Stimulated activated CD4-positive, alpha-beta T cell treated with anti-CD3 and anti-CD28 coated beads, TNF-alpha, amount 100 ng/mL, for 4 hours (primary cell): ENCODE measurements at places on chromosomes 7 and 10.

- DNase-seq = no peak
Measured at GRCh38 chr7:157044147-157044687, 33.8 kb upstream of the MNX1 start.

DNA sequence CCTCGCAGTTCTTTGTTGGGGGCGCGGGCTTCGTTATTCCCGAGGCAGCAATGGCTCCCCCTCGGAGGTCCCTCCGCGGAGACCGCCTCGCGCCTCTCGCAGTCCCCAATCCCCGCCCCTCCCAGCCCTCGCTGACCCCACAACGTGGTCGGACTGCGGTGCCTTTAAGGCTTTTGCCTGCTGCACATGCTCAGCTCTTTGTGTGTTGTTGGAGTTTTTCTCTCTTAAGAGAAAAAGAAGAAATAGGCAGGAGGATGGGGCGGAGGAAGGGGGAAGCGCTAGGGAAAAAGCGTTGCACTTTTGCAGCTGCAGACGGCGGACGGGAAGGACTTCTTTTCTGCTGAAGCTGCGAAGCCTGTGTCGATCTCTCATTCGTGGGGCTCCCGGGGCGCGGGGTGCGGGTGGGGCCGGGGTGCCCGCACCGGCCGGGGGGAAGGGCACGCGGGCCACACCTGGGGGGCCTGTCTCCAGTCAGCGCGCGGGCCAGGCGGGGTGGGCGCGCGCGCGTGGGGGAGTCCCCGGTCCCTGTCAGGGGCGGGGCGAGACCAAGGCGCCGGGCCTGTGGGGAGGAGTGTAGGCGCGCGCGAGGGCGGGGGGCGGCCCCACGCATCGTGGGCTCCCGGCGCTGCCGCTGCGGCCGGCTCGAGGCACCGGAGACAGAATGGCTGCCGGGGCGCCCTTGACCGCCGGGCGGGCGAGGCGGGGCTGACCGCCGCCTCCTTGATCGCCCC is 445 bp upstream of the ATRNL1 start:
- DNase-seq = peak; percentile 22

DNA sequence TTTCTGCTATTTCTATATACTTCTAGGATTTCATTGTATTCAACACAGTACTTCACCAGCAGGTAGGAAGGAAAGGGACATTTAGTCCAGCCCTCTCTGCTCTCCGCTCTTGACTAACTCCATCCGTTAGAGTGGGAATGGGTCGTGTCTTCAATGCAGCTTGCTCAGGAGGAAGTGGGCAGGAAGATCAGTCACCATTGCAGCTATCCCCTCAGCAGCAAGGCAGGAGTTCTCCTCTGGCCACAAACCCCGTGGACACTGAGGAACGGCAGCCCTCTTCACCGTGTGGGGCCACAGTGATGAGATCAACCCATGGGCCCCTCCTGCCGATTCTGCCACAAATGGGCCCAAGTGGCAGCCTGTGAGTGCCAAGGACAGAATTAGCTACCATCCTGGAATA is 30.2 kb upstream of the IKZF1 start:
- no peak for DNase-seq

DNA sequence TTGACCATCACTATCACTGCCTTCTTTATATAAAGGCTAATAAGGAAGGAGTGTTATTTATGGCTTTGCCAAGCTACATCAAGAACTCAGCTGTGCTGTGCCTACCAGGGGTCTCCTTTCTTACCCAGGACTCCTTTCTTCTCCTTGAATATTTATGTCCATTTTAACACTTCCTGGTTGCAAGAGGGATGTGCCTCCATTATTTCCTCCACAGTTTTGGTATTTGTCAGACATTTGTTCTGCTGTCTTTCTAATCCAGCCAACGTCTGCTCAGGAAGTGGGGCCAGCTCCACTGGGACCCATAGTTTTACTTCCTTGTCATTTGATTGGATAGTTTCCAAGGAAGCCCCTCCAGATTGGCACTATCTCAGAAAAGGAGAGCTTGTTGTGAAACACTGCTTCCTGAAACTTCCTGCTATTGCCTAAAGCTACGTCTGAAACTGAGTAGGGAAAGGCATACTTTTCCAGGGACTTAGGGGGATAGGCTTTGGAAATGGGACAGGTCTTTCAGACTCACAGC is 6.6 kb upstream of the STRIP2 start:
- no peak for DNase-seq

- DNase-seq = no peak
Measured at GRCh38 chr10:44382131-44382858, 2.6 kb downstream of the CXCL12 start.

DNA sequence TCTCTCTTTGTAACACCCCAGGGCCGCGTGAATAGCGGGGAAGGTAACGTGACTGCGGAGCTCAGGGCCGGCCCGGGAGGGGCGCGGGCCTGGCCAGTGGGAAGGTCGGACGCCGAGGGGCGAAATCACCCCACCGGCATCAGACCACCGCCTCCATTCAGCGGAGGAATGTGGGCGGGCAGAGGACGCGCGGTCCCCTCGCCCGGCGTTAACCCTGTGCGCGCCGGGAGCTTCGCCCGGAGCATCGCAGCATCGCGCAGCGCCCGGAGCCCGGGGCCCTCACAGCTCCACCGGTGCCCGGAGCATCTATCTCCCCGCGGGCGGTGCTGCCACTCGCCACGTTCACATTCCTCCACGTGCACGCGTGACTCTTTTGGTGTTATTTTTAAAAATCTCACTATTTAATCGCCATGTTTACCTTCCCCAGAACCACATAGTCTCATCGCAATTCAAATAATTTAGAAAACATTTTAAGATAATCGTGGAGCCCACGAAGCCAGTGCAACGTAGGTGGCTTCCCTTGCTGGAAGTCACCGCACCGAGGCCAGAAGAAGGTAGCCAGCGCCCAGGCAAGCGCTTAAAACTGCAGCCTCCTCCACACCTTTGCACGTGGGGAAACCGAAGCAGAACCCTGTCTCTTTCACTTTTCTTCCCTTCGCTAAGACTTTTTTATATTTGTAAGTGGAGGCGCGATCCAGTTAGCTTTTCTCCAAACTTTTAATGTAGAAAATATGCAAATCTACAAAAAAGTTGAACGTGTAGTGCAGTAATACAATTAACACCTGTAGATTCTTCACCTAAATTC is 21.8 kb downstream of the FGFBP3 start:
- peak; percentile 6 for DNase-seq

DNA sequence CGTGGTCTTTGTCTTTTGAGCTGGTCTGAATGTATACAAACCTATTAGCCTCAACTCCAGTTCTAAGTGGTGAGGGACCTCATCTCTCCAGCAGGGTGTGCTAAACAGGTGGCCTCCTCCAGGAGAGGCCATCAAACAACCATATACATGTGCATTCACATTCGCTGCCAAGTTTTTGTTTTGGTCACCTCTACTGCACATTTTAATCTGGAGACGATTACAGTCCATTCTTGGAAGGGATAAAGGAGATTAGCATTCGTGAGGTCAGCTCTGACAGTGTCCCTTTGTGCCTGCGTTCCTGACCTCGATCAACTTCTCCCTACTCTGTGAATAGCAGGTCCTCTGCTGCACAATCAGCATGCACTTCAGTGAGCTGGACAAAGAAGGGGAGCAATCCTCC is 60.8 kb downstream of the RHOBTB1 start:
- DNase-seq = no peak

DNA sequence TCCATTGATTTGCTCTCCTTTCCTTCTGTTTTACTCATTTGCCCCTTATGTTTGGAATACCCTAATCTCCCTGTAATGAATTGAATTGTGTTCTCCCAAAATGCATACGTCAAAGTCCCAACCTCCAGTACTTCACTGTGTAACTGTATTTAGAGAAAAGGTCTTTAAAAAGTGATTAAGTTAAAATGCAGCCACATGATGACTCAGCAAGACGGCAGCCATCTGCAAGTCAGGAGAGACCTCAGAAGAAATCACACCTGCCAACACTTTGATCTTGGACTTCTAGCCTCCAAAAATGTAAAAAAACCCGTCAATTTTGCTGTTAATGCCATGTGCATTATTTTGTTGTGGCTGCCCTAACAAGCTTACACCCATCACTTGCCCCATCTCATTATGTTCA is 85.3 kb upstream of the PCLO start:
- no peak for DNase-seq

GRCh38 chr7:155269766-155270585 is 27.7 kb upstream of the INSIG1 start:
- no peak for DNase-seq

DNA sequence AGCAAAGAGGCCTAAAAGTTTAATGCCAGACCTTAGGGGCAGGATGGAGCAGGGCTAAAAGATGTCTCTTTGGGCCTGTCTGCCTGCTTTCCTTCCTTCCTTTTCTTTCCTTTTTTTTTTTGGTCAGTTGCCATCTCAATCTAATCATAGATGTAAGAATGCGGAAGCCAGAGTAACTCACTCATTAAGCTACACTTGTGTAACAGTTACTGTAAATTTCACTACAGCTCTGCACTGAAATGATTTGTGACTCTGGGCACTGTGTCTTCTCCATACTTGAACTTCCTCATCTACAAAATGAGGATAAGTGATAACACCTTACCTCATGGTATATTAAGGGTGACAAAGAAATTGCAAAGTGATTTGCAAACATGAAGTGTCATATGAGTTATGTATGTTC is 75.5 kb upstream of the AGK start:
- DNase-seq = no peak

GRCh38 chr10:102744374-102745051 is 765 bp downstream of the WBP1L start:
- no peak for DNase-seq

DNA sequence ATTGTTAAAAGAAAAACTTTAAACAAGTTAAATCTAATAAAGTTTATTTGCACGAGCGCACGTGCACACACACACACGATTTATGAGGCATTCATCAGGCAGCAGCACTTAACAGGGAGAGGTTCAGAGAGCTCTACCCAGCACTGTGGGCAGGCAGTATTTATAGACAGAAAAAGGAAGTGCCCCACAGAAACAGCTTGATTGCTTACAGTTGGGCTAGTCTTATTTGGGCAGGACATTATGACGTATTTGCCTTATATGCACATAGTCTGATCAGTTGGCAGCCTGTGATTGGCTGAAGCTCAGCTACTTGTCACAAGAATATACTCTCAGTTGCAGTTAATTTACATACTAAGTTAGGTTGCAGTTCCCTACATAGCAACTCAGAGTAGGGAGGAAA is 1.2 kb upstream of the SDHAF3 start:
- no peak for DNase-seq

GRCh38 chr10:28744069-28744768 is 66.9 kb downstream of the BAMBI start:
- no peak for DNase-seq

DNA sequence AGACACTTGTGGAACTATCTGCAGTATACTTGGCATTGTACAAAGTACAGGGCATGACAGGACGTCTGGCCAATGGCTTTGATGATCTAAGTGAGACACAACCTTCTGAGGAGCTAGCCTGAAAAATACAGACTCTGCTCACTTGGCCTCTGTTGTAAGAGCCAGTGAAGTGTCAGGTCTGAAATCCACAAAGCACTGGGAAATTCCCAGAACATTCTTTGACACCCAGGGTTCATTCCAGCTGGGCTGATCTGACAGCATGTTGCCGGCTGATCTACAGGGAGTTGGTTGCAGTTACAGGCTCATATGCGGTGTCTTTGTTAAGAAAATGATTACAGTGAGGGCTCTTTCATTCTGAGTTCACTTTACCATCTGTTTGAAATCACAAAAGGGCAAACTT is 354.6 kb downstream of the PHF14 start:
- no peak for DNase-seq

DNA sequence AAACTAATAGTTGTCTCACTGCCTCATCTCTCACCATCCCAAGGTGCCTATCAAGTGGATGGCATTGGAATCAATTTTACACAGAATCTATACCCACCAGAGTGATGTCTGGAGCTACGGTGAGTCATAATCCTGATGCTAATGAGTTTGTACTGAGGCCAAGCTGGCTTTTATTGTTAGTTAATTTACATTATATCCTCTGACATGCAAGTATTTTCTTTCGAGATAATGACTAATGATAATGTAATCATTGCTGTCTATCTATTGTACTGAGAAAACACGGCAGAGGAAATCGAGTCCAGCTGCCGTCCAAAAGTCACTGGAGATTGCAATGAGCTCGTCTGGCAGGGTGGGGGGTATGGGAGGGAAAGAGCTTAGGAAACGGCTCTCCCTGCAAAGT is 172.4 kb upstream of the LANCL2 start:
- no peak for DNase-seq

- DNase-seq = no peak
Measured at GRCh38 chr7:151346-152050, 40.9 kb upstream of the FAM20C start.

- no peak for DNase-seq
Measured at GRCh38 chr10:120612756-120613155, 155.7 kb downstream of the PLPP4 start.

- no peak for DNase-seq
Measured at GRCh38 chr7:157278791-157279724, 57.7 kb upstream of the DNAJB6 start.

DNA sequence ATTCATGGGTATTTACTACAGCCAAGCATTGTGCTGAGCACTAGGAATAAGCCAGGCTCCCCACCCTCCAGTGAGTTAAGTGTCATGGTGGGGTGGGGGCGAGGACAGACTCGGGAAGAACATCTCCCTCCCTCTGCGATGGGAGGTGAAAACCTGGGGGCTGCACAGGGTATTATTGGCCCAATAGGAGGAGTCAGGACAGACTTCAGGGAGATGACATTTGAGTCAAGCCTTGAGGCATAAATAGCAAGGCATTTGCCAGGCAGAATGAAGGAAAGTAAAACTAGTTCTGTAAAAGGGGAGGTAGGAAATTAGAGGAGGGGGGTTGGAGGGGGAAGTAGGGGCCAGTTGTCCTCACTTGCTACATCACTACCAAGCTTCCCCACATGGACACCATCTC is 18.9 kb downstream of the NKX2-3 start:
- DNase-seq = no peak

DNA sequence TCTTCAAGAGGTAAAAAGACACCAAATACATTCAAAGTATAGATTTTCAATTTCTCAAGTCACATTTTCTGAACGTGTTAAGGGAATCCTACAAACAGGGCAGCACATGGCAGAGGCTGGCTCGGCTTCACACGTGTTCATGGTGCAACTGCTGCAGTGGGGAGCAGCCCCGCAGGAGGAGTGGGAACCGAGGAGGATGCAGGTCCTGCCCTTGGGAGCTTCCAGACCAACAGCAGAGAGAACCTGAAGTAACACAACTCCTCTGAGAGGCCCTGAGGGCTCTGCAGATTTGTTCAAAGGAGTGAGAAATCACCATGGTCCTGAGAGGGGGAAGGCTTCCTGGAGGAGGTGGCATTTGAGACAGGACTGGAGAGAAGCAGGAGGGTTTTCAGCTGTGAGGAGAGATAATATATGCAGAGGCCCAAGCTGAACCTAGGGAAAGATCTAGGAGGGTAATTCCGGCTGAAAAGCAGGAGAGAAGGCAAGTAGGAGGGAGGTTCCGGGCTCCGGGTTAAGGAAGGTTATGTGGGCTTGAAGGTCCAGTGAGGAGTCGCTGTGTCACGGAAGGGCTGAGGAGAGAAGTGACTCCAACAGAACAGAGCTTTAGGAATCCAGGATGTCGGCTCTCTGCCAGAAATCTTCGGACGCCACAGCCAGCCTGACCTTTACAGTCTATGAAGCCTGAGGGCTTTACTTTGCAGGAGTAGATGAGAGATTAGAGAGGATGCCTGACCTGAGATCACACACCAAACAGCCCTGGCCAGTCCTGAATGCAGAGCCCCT is 77.5 kb downstream of the GPR26 start:
- no peak for DNase-seq
